ENCODE measurements at places on chromosomes 3 and 15.

DNA sequence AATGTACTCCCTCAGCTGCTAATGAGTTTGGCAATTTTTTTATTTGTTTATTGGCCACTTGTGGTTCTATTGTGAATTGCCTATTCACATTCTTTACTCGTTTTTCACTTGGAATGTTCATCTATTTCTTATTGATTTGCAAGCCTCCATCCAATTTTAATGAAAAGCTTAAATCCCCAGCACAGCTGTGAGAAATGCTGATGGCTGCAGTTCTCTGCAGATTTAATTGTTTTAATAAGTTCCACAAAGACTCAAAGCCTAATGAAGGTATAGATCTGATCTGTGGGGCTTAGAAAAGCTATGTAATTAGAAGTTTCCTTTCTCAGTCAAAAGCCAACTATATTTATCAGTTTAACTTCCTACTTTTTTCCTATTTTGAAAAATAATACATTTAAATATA is 41.5 kb downstream of the LYZL4 start:
- DNase-seq = no peak

DNA sequence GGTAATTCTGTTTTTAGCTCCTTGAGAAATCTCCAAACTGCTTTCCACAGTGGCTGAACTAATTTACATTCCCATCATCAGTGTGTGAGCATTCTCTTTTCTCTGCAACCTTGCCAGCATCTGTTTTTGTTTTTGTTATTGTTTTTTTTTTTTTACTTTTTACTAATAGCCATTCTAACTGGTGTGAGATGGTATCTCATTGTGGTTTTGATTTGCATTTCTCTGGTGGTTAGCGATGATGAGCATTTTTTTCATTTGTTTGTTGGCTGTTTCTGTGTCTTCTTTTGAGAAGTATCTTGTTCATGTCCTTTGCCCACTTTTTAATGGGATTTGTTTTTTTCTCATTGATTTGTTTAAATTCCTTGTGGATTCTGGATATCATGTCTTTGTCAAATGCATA is 129.7 kb upstream of the ABHD17C start:
- no peak for DNase-seq

GRCh38 chr3:30843877-30844276 is 50.6 kb downstream of the GADL1 start:
- no peak for DNase-seq

DNA sequence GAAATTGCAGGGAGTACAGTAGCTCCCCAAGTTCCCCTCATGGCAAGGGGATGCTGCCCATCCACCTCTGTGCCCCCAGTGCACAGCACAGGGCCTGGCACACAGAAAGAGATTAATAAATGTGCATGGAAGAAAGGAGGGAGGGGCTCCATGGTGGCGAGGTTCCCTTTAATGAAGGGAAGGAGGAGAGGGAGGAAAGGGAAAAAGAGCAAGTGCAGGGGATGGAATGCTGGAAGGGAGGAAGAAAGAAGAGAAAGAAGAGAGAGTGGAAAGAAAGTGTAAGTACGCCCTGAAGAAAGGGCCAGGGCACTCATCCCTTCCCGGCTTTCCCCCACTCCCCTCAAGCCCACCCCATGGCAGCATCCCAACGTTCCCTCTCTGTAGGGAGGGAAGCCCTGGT is 1.5 kb upstream of the VIPR1 start:
- no peak for DNase-seq

DNA sequence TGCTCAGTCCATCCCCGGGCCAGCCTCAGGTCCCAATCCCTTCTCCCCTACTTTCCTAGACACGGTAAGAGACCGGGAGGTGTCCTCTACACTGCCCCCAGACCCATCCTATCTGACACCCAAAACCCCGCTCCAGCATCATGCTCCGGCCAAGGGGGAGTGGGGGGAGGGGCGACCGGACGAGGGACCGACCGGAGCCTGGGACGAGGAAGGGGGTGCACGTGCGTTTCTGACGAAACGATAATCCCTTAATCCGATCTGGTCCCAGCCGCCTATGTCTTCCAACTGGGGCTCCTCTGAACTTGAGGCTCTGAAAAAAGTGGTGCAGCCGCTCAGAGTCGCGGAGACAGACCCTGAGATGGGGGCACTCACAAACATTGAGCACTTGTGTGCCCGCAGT is 494 bp downstream of the CPLX3 start:
- DNase-seq = peak; percentile 87

- DNase-seq = peak; percentile 76
These were observed 1.4 kb upstream of the STRA6 start for GRCh38 chr15:74203914-74204431.

DNA sequence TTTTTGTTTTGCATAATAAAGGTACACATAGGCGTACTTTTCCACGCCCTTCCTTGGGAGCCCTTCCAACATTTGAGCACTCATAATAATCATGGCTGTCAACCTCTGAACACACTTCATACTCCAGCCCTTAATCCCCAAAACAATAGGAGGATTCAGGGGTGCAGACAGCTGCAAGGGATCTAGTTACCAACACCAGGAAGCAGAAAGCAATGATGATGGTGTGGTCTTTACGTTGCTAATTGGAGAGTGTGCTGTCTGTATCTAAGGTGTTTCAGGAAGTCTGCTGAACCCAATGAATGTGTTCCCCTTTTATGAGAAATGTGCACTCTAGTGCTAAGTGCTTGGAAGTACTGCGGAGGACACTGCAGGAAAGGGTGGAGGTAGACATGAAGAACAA is 60.3 kb upstream of the PDZRN3 start:
- no peak for DNase-seq
